Right forelimb (tissue), 1 donor: ENCODE measurements at places on chromosomes 12 and 14.

- DNase-seq: peak; percentile 32
Measured at GRCh38 chr12:131103669-131104462, 150.2 kb downstream of the ADGRD1 start.

DNA sequence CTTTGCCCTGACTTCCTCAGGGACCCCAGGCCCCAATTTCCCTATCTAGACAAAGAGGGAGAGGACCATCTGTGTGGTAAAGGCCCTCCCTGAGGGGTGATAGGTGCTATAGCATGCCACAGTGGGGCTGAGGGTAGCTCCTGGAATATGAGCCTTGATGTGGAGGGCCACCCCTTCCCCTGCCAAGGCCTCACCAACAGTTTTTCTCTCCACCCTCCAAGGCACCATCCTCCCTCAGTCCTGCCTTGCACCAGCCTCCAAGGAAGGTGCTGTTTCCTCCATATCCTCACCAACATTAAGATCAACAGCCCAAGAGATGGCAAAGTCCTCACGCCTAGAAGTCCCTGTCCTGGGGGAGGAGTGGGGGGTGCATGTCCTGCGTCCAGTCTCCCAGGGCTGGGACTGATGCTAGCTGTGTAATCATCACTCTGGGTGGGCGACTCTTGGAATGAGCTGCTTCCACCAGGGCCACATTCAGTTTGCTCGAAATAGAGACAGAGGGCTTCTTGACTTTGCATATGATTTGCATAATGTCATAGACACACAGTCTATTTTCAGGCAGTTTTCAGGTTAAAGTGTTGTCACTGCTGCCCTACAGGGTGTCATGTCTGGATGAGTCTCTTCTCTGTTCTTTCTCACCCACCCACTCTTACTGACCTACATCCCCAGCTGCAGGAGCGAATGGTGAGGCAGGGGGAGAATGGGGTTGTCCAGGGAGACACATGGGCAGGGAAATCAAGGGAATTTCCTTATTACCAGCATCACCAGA is 17.4 kb downstream of the ACVRL1 start:
- DNase-seq: no peak

DNA sequence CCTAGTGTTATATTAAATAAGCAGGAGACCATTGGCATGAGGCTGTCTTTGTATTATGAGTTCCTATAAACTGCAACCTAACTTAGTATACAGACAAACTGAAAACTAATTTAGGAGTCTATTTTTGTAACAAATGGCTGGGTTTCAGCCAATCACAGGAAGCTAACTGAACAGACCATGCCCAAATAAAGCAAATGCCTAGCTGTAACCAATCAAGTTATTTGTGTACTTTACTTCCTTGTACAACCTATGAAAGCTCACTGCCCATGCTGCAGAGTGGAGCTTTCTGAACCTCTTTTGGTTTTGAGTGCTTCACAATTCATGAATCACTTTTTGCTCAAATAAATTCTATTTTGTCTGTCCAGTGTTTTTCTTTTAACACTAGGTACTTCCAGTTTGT is 41.6 kb downstream of the GUCY2C start:
- DNase-seq: no peak

DNA sequence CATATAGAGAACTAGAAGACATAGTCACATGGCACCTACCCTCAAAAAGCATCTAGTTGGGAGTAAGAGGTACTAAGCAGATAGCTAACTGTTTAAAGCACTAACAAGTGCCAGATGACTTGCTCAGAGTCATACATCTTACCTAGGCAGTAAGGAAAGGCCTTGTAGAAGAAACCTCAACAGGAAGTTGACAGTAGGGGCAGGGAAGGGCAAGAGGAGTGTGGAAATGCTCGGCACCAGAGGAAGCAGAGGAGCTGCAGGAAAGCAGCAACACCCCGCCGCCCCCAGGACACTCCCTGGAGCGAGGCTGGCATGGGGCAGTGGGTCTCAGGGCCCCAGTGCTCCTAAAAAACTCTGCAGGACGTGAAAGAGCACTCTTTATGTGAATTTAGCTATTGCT is 92.9 kb downstream of the PPP2R5C start:
- DNase-seq: no peak
